ENCODE measurements at places on chromosomes 3 and 15.

DNA sequence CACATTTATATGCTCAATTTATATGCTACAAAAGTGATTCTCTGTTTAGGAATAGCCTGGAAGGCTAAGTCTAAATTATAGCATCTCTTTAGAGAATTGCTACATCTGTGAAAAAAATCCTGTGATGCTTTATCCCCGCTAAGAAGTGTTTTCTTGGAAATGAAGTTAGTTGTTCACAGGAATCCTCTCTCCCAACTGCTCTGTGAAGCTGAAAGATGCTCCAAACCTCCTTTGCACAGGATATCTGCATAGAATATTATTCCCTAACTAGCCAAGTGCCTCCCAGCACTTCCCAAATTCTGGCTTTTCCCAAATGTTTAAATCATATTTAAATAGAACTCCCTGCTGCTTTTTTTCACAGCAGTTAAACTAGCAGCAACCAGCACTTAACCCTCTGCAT lies 132.2 kb downstream of the SRGAP3 start:
- no peak for DNase-seq

DNA sequence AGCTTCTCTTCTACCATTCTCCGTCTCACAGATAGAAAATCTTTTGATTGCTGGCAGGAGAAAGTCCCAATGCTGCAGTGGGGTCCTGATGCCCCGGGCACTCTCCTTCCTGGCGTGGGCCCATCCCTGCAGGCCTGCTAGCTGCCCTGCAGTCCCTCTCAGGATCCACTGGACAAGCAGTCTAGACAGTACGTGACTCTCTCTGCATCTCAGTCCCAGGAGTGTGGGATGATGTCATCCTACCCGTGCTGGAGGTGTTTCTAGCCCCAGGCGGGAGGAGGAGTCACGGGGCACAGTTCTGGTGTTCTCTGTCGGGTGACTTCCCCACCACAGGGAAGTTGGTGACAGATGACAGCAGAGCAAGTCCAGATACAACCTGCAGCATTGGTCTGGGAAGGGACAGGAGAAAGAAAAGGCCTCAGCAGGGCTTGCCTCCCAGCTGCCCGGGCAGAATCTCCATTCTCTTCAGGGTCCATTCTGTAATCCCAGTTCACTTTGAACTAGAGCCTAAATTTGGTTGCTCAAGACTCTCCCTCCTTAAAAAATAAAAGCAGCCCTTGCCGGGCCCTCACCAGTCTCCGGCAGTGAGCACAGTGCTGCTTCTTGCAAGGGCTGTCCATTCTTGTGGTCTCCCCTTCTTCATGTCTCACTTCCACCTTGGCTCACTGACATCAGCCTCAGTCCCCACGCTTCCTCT lies 30.6 kb downstream of the SLC28A1 start:
- DNase-seq = peak; percentile 94

- no peak for DNase-seq
Observed at GRCh38 chr3:142027300-142027699, 122.0 kb downstream of the TFDP2 start.

DNA sequence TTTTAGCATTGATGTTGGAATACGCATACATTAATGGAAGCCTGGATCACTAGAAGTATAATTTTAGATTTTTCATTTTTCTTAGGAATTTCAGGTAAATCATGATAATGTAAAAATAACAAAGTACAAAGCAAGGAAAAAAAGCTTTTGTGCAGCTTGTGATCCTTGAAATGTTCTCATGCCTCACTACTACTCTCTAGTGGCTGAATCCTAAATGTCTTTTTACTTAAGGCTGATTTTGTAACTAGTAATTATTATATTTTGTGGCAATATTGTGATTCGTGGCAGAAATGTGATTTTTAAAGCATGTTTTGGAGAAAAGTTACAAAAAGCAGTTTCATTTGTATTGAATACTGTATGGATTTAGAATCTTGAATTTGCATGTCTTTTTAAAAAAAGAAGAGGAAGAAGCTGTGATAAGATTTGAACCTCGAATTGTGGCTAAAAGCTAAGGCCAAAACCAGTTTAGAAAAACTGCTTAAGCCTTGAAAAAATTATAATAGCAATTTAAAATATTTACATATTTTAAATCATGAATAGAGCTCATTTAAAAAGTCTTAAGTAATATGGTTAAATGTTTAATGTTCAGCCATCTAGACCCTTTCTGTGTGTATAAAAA lies 39.0 kb downstream of the U2SURP start:
- DNase-seq = no peak

DNA sequence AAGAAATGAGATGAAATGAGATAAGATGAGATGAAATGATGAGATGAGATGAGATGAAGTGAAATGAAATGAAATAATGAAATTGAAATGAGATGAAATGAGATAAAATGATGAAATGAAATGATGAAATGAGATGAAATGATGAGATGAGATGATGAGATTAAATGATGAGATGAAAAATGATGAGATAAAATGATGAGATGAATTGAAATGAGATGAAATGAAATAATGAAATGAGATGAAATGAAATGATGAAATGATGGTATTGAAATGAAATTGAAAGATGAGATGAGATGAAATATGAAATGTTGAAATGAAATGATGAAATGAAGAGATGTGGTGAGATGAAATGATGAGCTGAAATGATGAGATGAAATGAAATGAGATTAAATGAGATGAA lies 231.0 kb downstream of the GOLGA6L6 start:
- no peak for DNase-seq

- no peak for DNase-seq
Observed at GRCh38 chr15:57696146-57696545, 10.4 kb upstream of the POLR2M start.

- no peak for DNase-seq
Observed at GRCh38 chr3:42053476-42053875, 37.7 kb upstream of the TRAK1 start.

DNA sequence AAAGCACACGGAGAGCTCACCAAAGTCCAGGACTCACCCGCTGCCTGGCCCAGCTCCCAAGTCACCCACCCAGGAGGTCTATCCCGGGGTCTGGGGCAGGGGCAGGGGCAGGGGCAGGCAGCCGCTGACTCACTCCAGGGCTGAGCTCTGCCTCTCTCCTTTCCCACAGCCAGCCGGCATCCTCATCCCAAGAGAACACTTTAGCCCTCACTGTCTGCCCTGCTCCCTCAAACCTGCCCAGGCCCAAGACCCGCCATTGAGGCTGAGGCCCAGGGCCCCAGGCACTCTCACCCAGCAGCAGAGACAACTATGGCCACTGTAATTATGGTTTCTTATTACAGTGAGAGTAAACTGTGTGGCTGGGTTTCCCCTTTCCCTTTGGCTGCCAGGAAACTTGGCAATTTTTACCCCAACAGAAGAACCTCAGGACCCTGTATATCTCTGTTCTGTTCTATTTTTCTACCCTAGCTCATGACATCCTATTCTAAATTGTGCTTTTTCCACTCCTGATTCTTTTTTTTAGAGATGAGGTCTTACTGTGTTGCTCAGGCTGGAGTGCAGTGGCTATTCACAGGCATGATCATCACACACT lies 53.0 kb downstream of the IQSEC1 start:
- no peak for DNase-seq

DNA sequence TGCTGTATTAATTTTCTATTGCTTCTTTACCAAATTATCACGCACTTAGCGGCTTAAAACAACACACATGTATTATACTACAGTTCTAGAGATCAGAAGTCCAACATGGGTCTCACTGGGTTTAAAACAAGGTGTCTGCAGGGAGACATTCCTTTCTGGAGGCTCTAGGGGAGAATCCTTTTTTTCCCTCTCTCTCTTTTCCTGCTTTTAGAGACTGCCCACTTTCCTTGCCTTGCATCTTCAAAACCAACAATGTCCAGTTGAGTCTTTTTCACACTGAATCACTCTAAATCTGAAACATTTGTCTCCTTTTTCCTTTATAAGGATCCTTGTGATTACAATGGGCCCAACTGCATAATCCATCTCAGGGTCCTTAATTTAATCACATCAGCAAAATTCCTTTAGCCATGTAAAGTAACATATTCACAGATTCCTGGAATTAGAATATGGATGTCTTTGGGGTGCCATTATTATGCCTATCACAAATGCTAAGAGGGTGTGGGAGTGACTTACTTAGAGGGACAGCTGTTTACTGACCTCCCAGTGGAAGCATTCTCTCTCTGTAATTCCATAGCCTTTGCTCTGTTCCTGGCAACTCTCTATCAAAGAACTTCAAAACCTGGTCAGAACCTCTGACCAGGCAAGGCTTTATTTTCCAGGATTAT lies 21.8 kb downstream of the CD200 start:
- no peak for DNase-seq

GRCh38 chr3:49867871-49868321 lies 1.8 kb downstream of the CAMKV start:
- peak; percentile 16 for DNase-seq

DNA sequence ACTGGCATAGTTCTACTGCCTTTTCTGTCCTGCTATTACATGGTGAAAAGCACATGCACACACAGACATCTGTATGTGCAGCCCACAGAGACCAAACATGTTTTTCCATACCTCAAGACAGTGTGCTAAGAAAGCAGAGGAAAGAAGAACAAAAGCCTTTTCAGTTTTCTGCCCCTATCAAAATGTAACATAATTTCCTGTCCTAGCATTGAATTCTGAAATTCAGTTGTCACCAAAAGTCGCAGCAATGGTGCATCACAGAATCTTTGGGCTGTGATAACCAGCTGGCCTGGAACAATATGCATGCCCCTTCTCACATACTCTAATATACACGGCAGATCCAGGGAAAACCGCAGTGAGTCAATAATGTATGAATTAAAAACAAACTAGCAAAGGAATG lies 153.8 kb upstream of the RAP2B start:
- no peak for DNase-seq

DNA sequence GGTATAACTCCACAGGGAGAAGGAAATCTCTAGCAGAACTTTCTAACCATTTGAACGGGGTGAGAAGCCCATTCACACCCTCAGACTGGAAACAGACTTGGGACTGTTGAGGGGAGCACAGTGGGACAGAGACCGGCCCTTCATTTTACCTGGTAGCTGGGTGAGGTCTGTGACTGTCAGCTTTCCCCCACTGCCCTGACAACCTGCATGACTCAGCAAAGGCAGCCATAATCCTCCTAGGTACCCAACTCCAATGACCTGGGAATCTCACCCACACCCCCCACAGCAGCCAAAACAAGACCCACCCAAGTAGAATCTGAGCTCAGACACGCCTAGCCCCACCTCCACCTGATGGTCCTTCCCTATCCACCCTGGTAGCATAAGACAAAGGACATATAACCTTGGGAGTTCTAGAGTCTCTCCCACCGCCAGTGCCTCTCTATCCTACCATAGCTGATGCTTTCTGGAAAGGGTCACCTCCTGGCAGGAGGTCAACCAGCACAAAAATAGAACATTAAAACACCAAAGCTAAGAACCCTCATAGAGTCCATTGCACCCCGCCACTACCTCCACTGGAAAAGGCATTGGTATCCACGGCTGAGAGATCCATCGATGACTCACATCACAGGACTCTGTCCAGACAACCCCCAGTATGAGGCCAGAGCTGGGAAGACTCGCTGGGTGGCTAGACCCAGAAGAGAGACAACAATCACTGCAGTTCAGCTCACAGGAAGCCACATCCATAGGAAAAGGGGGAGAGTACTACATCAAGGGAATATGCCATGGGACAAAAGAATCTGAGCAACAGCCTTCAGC lies 28.0 kb downstream of the SENP7 start:
- DNase-seq = no peak

GRCh38 chr3:184737641-184738505 lies 26.0 kb upstream of the MAGEF1 start:
- DNase-seq = peak; percentile 32

DNA sequence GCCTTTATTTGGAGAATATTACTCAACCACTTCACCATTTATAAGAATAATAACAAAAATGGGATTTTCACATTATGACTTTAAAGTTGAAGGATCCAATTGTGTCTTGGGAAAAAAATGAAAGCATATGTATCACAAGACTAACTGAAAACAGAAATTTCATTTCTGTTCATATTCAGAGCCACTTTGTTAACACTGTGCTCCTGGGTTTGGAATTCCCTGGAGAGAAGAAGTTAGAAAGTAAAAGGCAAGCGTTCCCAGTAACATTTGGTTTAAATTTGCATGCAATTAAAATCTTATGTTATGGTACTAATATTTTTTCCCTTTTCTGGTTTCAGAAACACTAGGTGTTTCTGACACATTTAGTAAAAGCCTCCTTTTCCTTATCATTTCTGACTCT lies 230.8 kb downstream of the RBMS3 start:
- no peak for DNase-seq

DNA sequence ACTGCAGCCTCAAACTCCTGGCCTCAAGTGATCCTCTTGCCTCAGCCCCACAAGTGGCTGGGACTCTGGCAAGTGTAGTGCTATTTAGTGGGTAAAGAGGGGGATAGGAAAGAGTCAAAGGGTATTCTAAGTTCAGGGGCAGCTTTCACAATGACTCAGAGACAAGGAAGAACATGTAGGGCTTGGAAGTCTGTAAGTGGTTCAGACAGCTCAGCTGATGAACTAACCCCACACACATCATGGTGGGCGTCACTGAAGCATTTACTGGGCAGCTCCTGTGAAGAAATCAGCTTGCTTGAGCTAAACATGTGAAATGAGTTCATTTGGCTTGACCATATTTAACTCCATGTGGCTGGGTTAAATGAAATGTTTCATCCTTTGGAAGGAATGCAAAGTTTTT lies 34.6 kb upstream of the THSD4 start:
- DNase-seq = no peak

- no peak for DNase-seq
Observed at GRCh38 chr15:86016750-86017149, 62.9 kb upstream of the AGBL1 start.

DNA sequence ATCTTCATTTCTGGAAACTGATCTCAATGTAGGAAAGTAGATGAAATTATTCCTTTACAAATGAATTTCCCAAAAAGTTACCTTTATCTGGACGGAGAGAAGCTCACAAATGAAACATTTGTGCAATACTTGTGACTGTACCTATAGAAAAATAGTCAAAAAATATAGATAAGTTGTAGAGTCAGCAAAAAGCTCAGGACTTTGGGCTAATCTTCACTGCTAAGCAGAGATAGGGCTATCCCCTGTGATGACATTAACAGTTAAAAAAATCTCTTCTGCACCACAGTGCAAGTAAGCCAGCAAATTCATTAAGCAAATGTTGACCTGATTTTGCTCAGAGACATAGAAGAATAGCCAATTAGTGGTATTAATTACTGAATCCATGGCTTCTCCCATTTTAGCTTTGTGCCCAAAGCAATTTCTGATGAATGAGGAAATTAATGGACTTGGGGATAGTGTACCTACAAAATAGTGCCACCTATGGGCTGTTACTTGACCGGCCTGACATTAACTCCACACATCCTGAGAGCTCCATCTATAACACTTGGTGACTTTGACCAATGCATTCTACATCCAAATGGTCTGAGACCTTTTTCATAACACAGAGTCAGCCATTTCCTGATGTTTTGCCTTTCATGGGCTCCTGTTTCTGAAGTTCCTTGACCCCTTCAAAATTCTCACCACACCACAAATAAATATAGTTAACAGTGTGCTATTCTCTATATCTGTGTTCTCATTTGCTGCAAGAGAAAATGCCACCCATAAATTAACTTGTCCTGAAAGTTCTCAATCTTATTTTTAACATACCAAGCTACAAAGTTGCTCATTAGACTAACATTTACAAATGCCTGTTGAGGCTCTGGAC lies 105.0 kb downstream of the SSR3 start:
- no peak for DNase-seq
